ENCODE measurements at places on chromosomes 1 and 21.

- DNase-seq: no peak
Observed at GRCh38 chr1:214491468-214492146, 59.8 kb downstream of the PTPN14 start.

GRCh38 chr1:145758116-145758515 lies 38.8 kb downstream of the CD160 start:
- no peak for DNase-seq

DNA sequence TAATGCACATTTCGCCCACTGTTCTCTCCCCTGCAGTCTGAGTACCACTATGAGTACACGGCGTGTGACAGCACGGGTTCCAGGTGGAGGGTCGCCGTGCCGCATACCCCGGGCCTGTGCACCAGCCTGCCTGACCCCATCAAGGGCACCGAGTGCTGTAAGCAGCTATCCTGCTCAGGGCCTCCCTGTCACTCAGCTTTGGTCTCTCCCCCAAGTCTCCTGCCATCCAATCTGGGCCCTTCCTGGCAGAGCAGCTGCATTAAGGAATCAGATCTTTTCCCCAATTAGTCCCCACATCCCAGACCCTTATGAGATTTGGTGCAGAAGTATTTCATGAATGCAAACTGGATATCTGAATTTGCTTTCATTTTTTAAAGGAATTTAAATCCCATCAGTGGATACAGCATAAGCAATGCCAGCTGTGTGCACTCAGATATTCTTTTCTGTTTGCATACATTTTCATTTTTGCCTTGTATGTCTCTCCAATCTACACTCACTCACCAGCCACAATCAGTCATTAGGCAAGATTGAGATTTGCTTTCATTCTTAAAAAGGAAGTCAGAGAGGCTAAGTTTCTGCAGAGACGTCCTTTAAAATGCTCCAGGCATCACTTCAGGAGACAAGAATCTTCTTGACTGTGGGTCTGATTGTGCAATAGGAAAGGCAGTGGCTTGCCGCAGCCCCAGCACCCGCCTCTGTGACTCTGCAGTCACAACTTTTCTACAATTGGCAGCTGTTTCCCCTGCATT lies 48.1 kb downstream of the ELAPOR1 start:
- peak; percentile 93 for DNase-seq

- no peak for DNase-seq
Observed at GRCh38 chr1:116521186-116521585, 49.6 kb downstream of the CD58 start.

DNA sequence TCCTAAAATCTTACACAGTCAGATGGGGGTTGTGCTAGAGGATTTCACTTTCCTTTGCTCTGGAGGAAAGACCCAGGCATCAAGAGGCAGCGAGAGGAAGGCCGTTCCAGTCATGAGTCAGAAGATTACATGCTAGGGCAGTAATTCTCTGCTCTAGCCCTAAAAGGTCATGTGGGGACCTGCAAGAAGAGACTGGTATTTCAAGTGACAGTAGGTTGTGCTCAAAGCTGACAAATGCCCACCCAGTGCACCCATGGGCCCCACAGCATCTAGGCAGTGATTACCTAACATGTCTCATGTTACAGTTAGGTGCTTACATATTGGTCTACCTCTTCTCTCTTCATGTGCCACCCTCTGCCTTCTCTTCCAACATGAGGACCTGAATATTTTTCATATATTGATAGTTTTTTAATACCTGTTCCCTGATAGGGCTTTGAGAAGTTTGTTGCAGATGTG lies 99.7 kb upstream of the BEND5 start:
- DNase-seq: no peak

DNA sequence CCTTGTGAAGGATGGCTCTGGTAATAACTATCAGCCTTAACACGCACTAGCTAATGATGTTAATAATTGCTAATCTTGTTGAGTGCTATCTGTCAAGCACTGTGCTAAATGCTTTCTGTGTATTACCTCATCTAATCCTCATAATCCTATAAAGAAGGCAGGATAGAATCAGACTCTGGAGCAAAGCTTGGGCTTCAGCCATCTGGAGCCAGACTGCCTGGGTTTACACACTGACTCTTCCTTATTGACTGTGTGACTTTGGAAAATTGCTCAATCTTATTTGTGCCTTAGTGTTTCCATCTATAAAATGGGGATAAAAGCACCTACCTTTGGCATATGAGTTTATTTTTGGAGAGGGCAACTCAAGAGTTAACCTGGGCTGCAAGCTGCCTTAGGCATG lies 216.1 kb downstream of the NUF2 start:
- DNase-seq: no peak

- DNase-seq: peak; percentile 72
Observed at GRCh38 chr1:95095833-95096217, 21.3 kb upstream of the TLCD4 start.

DNA sequence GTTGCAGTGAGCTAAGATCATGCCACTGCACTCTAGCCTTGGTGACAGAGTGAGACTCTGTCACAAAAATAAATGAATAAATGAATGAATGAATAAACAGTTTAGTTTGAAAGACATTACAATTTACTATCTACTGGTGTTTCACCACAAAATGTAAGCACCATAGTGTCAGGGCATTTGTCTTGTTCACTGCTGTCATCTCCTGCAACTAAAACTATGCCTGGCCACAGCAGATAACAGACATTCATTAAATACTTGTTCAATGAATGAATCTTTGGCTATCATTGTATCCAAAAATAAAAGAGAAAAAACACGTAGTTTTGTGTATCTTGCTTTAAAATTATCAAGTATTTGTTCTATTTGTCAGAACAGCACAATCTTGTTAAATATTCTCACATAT lies 32.5 kb downstream of the SASS6 start:
- DNase-seq: no peak
